ENCODE measurements at places on chromosomes 12 and 14.

DNA sequence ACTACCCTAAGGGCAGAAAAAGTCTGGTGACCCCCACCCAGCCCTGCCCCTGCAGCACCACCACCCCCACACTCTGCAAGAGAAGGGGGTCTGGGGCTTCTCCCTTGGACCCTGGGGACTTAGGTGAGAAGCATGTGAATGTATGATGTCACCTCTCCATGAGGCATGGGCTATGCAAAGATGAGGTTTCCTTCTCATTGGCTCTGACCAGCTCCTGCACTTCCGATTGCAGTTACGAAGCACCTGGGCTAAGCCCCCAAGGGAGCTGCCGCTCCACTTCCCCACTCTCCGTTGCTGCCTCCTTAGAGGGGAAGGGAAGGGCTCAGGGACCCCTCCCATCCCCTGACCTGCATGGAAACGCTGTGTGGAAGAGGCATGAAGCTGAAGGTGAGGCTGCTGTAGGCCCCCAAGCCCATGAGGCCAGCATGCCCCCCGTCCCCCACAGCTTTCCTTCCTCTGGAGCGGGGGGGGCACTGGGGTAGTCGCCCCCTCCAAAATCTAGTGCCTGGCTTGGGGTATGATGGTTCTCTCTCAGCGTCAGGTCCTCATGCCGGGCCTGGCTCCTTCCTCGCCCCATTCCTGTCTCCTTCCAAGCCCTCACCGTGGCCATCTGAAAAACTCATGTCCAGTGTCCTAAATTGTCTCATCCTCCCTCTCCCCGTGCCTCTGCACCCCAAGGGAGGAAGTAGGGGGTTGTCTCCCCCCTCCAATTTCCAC is 5.5 kb upstream of the DDX23 start:
- DNase-seq = no peak

- DNase-seq = no peak
These were observed 182.3 kb downstream of the PELI2 start for GRCh38 chr14:56300495-56300894.

- DNase-seq = no peak
These were observed 133.6 kb upstream of the DNM1L start for GRCh38 chr12:32545413-32545980.

GRCh38 chr14:105286759-105287144 is 14.0 kb downstream of the BRF1 start:
- DNase-seq = no peak

DNA sequence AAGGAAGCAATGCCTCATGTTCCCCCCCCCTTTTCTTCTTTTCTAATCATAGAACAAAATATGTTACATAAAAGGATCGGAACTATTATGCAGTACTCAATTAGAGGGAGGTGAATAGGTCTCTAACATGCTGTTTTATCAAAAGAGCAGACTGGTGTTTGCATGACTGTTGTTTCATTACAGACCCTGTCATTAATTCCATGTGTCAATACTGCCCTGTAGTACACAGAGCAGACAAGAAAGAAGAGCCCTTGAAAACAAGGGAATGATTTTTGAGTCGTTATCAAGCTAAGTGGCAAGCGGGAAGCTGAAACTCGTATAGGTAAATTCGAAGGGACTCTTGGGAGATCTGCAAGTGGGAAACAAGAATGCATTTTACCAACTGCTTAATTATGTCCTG is 76.9 kb upstream of the TMEM263 start:
- no peak for DNase-seq

GRCh38 chr12:28683366-28683765 is 465.7 kb upstream of the FAR2 start:
- no peak for DNase-seq

- DNase-seq = peak; percentile 16
These were observed 8.7 kb downstream of the NGDN start for GRCh38 chr14:23478109-23478759.

GRCh38 chr12:72673853-72674252 is 401.7 kb downstream of the TRHDE start:
- peak; percentile 3 for DNase-seq

DNA sequence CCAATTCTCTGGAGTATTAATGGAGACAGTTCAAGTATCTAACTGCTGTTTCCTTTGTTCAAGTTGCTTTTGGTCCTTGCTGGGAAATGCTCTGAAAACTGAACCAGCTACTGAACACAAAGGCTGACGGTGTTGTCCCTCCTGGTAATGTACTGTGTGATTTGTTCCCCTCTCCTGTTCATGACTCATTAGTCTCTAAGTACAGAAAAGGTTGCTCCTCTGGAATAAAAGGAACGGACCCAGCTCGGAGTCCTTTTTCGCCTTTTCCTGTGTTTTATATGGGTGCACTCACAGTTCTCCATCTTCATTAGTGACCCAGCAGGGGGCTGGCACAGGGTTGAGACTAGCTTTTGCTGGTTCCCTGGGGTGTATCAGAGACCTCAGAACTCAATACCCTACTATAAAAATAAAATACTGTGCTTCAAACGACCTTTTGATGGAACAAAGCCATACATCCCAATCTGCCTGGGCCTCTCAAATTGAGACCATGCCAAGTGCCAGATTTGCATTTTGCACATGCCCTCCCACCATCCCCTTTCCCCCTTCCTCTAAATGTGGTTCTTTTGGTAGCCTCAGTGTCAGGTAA is 269.7 kb downstream of the RAD51B start:
- DNase-seq = no peak

DNA sequence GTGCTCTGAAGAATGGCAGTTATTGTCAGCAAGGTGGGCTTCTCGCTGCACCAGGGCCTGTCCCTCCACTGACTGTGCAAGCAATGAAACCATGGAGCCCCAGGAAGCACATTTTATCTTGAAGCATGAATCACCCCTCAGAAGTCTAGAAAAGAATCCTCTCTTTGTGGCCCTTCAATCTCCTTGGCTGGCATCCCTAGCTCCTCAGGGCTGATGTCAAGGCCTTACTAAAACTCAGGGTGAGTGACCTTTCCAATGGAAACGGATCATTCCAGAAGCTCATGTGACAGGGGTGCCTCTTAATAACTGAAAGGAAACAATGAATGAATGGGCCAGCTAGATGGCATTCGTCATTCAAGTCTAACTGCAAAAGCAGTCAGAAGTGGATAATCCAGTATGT is 22.3 kb upstream of the PLEKHH1 start:
- DNase-seq = no peak

GRCh38 chr14:34794217-34794616 is 79.8 kb upstream of the CFL2 start:
- DNase-seq = no peak

DNA sequence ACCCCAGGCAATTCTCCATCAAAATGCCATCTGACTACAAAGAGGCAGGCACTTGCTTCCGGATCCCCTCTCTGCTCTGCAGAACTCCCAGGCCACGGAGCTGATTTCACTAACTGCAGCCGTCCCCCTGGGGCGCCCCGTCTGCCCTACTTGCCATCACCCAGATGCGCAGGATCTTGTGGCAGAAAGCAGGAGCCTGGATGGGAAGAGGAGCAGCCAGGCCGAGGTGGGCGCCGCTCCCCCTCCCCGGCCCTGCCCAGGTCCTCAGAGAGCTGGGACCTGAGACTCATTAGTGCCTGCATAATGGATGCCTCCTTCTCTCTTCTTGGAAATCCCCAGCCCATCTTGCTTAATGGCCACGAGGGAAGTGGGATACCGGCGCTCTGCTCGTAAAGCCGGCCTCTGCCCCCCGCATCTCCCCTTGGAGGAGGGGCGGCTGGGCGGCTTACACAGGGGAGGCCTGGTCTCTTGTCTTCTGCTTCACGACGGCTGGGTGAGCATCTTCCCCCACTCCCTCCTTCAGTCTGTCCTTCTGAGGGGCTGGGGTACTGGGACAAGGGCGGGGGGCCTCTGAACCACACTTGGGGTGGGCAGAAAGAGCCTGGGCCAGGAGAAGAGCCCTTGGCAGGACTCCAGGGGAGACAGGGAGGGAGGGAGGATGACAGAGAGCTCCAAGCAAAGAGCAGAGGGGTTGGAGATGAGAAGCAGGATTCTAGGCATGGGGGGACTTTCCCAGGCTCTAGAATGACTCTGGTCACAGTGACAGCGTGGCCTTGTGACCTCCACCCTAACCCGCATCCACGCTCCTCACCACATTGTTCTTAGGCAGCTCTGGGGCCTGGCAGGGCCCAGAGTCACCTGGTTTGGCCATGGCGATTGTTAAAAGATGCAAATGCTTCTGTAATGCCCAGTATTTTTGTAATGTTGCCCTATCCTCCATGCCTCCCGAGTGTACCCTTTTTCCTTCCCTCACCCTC is 19.4 kb upstream of the EML1 start:
- DNase-seq = no peak

- DNase-seq = no peak
These were observed 29.7 kb downstream of the FAM222A start for GRCh38 chr12:109743076-109743910.

- DNase-seq = no peak
These were observed 14.4 kb downstream of the EVL start for GRCh38 chr14:100079726-100080005.

DNA sequence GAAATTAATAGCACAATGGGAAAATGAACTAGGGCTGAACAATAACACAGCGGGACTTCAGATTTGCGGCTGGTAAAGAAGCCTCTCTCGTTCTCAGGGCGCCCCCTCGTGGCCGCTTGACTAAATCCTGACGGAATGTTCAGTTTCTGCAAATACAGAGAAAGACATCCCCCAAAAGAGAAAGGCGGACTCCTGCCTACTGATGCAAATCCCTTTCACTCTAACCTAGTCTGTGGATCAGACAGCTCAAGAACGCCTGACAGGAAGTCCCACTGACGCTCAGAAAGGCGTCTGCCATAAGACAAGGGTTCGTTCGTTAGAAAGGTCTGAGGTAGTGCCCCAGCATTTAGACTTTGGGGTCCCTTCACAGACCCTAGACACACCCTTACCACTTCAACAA is 2.5 kb downstream of the NUAK1 start:
- DNase-seq = no peak

DNA sequence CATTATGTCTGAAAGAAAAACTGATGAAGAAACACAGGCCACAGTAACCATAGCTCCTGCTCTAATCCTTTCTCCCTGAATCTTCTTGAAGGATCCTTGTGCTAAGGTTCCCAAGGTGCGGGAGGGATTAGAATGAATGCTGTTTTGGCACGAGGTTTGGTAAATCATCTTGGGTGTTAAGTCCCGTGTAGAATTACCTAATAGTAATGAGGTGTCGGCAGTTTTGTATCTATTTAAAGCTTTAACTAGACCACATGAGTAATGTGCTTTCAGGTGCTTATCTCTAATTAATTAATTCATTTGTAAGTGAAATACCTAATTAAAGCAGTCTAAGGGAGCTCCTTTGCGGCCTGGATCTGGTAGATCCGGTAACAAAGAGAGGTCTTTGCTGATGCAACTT is 53.9 kb downstream of the GNG2 start:
- DNase-seq = no peak

- no peak for DNase-seq
These were observed 39.3 kb upstream of the ZNF641 start for GRCh38 chr12:48390026-48390425.
